NCI-H510A treated with DMSO at 0.1 percent for 48 hours (cell line): ENCODE measurements at places on chromosomes 7 and 10.

GRCh38 chr10:132113766-132114365 lies 48.1 kb downstream of the JAKMIP3 start:
- no peak for DNase-seq

DNA sequence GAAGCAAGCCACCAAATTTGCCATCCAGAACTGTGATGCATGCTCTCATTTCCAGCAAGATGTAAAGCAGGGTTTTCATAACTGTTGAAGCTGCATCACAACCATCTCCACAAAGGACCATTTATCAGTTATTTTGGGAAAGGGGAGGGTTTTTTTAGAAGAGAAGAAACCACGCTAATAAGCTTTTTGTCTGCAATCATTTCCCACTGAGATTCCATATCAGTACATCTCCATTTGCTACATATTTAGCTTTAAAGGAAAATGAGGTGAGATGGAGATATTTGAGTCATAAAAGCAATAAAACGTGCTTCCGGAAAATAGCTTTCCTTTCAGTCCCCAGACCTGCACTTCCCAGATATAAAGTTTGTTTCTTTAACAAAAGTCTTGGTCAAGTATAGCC lies 258.2 kb downstream of the FRMD4A start:
- DNase-seq, result no peak

DNA sequence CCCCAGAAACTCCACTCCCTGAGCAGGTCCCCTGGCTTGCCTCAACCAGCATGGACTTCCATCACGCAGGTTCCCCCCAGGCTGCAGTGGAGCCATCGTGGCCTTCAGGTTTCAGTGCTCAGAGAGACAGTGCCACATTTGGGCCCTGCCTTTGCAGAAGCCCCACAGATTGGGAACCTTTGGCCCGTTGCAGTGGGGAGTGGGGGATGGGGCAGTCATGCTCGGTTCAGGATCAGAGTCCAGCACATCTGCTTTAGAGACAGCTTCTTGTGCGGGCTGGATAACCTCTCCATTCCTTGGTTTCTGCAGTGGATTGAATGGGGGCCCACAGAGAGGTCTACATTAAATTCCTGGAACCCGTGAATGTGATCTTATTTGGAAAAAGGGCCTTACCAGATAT lies 183.9 kb downstream of the EBF3 start:
- no peak for DNase-seq

DNA sequence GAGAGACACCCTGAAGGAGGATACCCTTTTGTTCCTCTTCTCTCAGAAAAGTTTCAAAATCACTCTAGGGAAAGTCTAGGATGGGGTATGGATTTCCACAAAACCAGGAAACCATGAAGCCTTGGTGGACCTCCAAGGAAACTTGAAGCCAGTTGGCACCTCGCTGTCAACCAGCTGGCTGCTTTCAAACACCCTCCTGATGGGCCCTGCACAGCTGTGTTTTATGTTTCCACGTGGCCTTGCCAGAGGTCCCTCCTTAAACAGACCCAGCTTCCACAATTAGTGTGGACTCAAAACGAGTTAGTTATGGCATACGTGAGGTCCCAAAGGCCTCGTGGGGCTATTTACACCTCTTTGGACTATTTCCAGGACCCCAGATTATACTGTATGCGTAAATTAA lies 5.9 kb downstream of the PPP1R3A start:
- no peak for DNase-seq

DNA sequence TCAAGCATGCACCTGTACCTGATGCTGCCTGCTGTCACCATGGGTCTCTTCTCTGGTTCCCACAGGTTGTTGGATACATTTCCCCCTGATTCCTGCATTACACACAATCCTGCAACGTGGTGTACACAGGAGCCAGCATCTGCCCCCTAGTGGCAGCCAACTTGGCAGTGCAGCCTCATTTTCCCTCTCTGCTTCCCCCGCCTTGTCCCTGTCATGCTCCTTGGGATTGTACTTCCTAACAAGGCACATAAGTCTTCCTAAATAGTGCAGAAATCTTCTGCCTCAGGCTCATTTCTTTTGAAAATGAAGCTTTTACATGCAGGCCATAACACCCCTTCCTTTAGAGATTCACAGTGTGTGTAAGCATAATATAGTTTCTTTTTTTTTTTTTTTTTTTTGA lies 387.5 kb downstream of the CCSER2 start:
- peak; percentile 21 for DNase-seq

DNA sequence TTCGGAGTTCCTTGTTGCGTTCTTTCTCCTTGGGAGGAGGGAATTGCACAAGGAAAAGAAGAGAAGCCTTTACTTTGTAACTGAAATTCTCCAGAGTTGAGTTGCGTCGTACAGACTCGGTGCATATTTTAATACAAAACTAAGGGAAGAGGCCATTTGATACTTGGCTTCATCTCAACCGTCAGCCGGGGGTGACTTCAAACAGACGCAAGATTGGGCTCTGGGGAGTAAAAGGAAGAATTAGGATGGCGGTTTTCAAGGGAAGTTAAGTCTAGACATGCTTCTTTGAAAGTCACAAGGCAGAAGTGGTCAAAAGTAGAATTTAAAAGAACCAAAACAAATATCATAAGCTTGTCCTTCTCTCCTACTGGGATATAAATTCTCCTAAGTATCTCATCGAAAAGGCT lies 1.6 kb downstream of the PRR15 start:
- DNase-seq, result no peak

DNA sequence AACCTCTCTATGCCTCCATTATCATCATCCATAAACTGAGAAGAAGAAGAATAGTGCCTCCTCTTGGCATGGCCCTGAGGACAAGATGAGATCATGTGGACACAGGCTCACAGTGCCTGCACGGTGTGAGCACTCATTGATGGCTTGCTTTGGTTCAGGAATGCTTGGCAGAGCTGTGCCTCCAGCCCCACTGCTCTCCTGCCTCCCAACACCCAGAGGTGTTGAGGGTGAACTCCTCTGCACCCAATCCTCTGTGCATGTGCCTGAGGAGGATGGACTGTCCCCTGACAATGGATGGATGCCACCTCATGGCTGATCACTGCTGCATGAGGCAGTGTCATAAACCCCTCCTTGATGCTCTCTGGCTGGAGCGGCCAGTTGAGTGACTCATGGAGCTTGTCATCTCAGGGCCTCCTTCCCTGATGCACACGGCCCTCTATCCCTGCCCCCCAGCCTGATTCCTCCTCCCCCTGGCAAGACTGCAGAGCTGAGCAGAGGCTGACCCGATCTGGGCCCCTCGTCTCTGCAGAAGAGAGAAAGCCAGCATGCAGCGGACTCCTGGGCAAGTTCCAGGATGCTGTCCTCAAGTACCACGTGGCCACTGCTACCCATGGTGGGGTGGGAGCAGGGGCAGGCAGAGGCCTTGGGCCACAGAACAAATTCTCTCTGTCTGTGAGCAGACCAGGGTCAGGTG lies 136.3 kb downstream of the KCNMA1 start:
- DNase-seq, result no peak

DNA sequence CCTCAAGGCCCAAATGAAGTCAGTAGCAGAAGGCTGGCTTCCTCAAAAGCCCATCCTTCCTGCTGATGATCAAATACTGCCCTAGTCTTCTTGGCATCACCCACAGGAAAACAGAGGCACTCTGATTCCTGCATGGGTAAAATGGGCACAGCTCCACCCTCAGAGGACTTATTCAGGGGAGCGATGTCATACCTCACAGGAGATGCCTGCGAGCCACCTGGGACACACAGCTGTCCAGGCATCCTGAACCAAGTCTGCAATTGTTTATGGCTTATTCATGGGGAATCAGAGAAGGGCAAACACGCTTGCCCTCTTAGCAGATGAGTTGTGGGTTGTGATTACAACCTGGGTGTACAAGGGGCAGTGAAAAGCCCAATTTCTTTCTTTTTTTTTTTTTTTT lies 22.0 kb upstream of the LMTK2 start:
- DNase-seq, result no peak

DNA sequence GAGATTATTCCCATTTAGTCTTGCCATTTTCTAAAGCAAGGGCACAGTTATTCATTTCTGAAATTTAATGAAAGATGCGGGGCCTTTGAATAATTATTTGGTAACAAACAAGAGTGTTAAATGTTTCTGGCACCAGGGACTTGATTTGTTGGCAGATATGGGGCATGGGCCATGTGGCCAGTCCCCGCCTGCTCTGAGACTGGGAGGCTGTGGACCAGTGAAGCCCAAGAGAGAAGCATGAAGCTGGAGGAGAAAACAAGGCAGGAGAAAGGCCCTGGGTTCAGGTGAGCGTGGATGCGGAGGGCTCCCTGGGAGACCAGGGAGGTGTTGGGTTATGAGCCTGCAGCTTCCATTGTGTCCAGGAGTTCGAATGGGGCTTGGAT lies 378.5 kb downstream of the TCERG1L start:
- no peak for DNase-seq

GRCh38 chr7:742791-743190 lies 15.7 kb upstream of the PRKAR1B start:
- no peak for DNase-seq

DNA sequence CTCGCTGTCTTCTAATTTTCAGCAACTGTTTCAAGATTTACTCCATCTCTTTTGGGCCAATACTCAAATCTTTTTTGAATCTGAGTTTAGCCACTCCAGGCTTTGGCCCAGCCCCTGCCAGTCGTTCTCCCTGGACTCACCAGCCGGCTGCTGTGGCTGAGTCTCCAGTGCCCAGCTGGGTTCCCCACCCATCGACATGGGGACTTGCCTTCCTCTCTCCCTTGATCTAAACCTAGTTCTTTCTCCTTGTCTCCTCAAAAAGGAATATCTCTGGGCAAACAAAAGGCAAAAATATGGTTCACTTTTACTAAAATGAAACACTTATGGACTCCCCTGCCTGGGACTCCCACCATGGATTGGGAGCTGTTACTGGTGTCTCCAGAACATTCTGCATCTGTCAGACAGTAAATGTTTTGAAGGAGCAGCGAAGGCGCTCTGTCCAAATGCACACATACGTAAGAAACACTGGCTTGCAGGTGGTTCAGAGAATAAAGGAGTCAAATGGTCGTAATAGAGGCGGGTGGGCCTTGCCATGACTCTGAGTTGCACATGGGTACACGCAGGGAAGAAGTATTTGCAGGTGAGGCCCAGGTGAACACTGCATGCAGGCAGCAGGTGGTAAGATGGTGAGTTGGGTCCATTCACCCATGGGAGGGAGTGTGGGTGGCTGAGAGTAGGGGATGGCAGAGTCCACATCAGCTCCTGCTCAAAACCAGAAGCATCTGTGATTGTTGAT lies 35.5 kb upstream of the HABP2 start:
- no peak for DNase-seq

GRCh38 chr7:47537716-47538675 lies 43.9 kb downstream of the TNS3 start:
- no peak for DNase-seq

DNA sequence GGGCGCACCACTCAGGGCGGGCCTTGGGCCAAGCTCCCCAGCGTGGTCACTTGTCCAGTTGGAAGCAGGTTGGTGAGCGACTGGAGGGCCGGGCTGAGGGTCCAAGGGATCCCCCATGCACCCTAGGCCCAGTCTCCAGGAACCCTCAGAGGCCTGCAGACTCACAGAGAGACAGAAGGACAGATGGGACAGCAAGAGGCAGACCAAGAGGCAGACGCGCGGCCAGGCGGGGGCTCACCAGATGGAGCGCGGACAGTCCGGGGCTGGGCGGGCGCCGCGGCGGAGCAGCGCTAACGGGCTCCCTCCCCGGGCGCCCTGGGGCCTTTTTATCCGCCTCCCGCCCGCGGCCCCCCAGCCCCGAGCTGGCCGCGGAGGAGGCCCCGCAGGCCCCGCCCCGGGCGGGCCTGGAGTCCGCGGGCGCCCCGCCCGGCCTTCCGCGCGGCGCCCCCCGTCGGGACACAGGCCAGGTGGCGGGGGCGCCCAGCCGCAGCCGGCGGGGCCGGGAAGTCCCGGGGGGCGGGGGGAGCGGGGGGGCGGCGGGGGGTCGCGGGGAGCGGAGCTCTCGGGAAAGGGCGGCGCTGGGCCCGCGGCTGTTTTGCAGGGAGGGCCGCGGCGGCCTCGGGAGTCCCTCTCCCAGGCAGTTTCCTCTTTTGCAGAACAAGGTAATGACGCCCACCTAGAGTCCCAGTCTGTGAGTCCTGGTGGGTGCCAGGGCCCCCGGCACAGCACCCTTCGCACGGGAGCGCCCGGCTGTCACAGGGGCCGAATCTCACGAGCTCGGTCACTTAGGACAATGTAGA lies at the start of gene LOXL4:
Gene LOXL4, minus strand, starts transcription at position 301 of the 800 bp plus-strand sequence. CDS start 5,175 bp downstream, outside the sequence.
- DNase-seq, result peak; percentile 28

- DNase-seq, result no peak
Measured at GRCh38 chr7:84218681-84219080, 24.1 kb upstream of the SEMA3A start.
